ENCODE measurements at places on chromosomes 1 and 21.
A peak's percentile ranks its signal among the peaks of the same experiment; 100 is the strongest.

DNA sequence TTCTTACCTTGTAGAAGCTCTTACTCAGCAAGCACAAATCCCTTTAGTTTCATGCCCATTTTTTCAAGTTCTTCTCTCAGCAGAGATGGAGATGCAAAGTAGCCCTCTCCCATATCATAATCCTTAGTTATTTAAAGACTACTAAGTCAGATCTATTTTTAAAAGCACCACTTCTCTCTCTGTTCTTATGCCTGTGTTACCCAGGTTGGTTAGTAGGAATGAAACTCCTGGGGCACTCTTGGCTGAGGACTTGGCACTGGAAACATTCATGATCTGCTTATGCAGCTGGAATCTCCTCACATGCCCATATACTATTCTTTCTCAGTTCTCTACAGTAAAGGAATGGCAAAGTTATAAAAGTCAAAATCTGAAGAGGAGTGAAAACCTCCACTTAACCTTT is 51.9 kb upstream of the PPP2R5A start:
- no peak for DNase-seq

- no peak for DNase-seq
These were observed 110.9 kb downstream of the ASTN1 start for GRCh38 chr1:177053648-177054047.

GRCh38 chr1:155193275-155193990 is 14.3 kb downstream of the THBS3 start:
- peak; percentile 96 for DNase-seq

- DNase-seq, result no peak
These were observed 14.0 kb upstream of the PODN start for GRCh38 chr1:53047737-53048736.

DNA sequence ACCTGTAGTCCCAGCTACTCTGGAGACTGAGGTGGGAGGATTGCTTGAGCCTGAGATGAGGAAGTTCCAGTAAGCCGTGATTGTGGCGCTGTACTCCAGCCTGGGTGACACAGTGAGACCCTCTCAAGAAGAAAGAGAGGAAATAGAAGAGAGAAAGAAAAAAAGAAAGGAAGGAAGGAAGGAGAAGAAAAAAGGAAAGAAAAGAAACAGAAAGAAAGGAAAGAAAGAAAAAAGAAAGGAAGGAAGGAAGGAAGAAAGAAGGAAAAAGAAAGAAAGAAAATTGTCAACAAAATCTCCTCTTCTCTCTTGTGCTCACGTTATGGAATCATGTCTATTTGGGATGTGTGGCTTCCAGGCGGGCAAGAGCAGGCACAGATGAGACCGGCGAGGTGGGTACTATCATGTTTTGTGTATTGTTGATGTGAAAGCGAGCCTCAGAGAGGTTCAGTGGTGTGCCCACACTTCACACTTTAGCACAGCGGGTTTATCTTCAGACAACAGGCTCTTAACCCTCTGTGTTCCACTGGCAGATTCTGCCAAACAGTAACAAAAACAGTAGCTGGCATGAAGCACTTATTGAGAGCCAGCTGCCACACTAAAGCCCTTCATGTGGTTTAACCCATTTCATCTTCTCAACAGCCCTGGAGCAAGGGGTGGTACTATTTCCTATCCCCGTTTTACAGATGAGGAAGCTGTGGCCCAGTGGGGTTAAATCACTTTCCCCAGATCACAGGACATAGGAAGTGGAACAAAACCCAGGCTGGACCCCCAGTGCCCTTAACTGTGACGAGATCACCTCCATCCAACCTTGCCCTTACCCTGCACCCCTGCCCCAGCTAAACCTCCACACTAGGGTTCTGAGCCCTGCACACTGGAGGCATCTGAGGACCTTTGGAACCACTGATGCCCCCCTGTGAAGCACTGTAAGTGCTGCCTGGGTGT is 94.7 kb upstream of the TARDBP start:
- DNase-seq, result no peak

GRCh38 chr1:116360429-116361173 is 12.4 kb upstream of the ATP1A1 start:
- DNase-seq, result no peak

DNA sequence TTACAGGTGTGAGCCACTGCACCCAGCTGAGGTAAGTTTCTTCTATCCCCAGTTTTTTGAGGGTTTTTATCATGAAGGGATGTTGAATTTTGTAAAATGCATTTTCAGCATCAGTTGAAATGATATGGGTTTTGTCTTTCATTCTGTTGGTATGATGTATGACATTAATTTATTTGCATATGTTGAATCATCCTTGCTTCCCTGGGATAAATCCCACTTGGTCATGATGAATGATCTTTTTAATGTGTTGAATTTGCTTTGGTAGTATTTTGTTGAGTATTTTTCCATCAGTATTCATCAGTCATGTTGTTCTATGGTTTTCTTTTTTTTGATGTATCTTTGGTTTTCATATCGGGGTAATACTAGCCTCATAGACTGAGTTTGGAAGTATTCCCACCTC is 141.0 kb downstream of the RPS6KC1 start:
- DNase-seq, result no peak

- no peak for DNase-seq
These were observed 211.1 kb downstream of the MATN1 start for GRCh38 chr1:30511991-30512913.

DNA sequence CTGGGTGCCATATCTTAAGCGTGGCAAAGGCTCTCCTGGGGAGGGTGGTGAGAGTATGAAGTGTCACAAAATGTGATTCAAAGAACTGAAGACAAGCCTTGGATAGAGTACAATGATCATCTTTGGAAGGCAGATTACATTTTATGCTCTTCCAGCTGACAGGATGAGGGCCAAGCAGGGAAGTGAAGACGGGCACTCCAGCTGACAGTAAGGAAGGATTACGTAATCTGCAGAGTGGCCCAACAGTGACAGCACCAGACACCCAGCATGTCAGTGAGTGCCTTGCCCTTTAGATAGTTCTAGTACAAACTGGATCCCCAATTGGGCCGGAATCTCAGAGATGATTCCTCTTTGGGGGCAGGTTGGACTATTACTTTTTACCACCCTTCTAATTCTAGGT is 52.7 kb downstream of the UBE2T start:
- DNase-seq, result no peak

GRCh38 chr1:240414237-240414636 is 197.7 kb downstream of the GREM2 start:
- DNase-seq, result no peak

- peak; percentile 54 for DNase-seq
These were observed 76.5 kb downstream of the DHRS3 start for GRCh38 chr1:12541274-12542137.
